ENCODE measurements at places on chromosomes 16 and 17. TPM values are rescaled to one million over a fixed set of nuclear protein-coding genes. Genes with fewer than 3 reads are reported as not detected.

The ENPP7 gene
- not detected for total RNA-seq

The ITGB4 gene
- total RNA-seq, result 97.6 TPM

The CHST4 gene
- not detected for total RNA-seq

The CSH2 gene
- not detected for total RNA-seq

The TBC1D26 gene
- 0.07 TPM for total RNA-seq

The GCGR gene
- total RNA-seq, result 0.47 TPM

The KCNH6 gene
- not detected for total RNA-seq

The FAM83G gene
- total RNA-seq, result 33.1 TPM

The C17orf113 gene
- 0.70 TPM for total RNA-seq

The ITGAE gene
- total RNA-seq, result 84.6 TPM

The SPATA22 gene
- not detected for total RNA-seq

The RNU2-1 gene
- total RNA-seq, result not detected

The HYDIN gene
- 0.48 TPM for total RNA-seq

The APOH gene
- 4.3 TPM for total RNA-seq

The BEAN1 gene
- 5.4 TPM for total RNA-seq

The HSD17B2 gene
- total RNA-seq, result not detected

The KRT12 gene
- not detected for total RNA-seq

The SLC5A10 gene
- 0.21 TPM for total RNA-seq

The RRAD gene
- 64.4 TPM for total RNA-seq

The MAP2K6 gene
- total RNA-seq, result 6.9 TPM

The ATP2C2 gene
- 0.31 TPM for total RNA-seq

The CCL16 gene
- not detected for total RNA-seq

The TBC1D3C gene
- not detected for total RNA-seq

The MPP2 gene
- total RNA-seq, result 1.1 TPM

The RAD51D gene
- 28.9 TPM for total RNA-seq

The ZNF668 gene
- total RNA-seq, result 14.1 TPM

The NDUFAF8 gene
- total RNA-seq, result 221 TPM

The HOXB1 gene
- total RNA-seq, result not detected

The PRRT2 gene
- total RNA-seq, result 0.26 TPM

The ACSM2A gene
- total RNA-seq, result not detected

The SLC6A2 gene
- total RNA-seq, result 0.14 TPM

The DHRS7C gene
- not detected for total RNA-seq

The CDH8 gene
- 0.31 TPM for total RNA-seq

The C17orf107 gene
- total RNA-seq, result 0.24 TPM

The PRAC2 gene
- not detected for total RNA-seq

The CACNG3 gene
- total RNA-seq, result not detected

The CHST5 gene
- 0.16 TPM for total RNA-seq

The HSPB9 gene
- total RNA-seq, result not detected

The BCAR1 gene
- total RNA-seq, result 106 TPM

The PABPN1L gene
- not detected for total RNA-seq

The COX10 gene
- total RNA-seq, result 20.9 TPM

The MAPT gene
- 1.5 TPM for total RNA-seq

The TSPAN10 gene
- total RNA-seq, result 4.4 TPM

The DECR2 gene
- 29.1 TPM for total RNA-seq

The TLCD3B gene
- total RNA-seq, result 0.43 TPM

The UTS2R gene
- not detected for total RNA-seq

The SLC5A2 gene
- total RNA-seq, result 0.47 TPM

The TAC4 gene
- not detected for total RNA-seq

The NEUROD2 gene
- total RNA-seq, result not detected

The SLC35G6 gene
- total RNA-seq, result not detected

The PDILT gene
- not detected for total RNA-seq

The NAT9 gene
- total RNA-seq, result 59.2 TPM

The TMC7 gene
- total RNA-seq, result 6.9 TPM

The TP53TG3B gene
- 0.23 TPM for total RNA-seq

The EPOP gene
- total RNA-seq, result 12.9 TPM

The CDRT15L2 gene
- not detected for total RNA-seq

The RNF112 gene
- 0.48 TPM for total RNA-seq
